ENCODE measurements at places on chromosomes 11 and 22.
A peak's percentile ranks its signal among the peaks of the same experiment; 100 is the strongest.

DNA sequence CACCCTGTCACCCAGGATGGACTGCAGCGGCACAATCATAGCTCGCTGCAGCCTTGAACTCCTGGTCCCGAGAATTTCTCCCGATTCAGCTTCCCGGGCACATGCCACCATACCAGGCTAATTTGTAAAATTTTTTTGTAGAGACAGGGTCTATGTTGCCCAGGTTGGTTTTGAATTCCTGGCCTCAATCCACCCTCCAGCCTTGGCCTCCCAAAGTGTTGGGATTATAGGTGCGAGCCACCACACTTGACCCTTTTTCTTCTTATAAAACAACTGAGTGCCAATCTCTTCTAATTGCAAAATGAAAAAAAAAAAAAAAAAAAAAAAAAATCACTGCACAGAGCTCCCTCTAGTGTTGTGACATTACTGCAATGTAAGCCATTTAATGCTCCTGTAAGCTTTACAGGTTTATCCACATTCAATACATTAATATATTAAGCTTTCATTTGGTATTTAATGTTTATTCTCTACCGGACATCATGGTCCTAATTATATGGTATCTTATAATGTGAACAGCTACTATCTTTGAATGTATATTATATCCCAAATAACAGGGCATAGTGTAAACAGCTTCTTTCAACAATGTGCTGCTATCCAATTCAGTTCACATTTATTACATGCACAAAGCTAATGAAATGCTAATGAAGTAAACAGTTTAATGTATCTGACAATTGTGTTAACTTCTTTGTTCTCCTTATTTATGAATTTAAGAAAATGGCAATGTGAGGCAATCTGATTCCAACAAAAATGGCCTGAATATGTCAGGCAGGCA is 44.6 kb downstream of the COPB1 start:
- peak; percentile 39 for DNase-seq

DNA sequence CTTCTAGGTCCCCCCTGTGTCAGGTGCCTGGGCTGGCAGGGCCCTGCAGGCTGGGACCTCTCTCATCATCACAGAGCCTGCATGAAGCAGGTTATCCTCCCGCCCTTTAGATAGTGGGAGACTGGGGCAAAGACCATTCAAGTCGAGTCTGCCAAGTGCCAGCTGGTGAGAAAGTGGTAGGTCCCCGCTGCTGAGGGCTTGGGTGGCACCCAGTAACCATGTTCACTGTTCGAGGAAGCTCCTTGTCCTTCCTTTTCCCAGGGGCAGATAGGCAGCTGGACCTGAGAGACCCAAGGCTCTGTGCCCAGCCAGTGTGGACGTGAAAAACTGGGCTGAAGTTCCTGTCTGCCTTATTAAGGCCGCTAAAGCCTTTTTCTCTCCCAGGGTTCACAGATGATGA is 1319.8 kb downstream of the TBC1D22A start:
- no peak for DNase-seq

GRCh38 chr22:17035246-17035645 is 27.2 kb upstream of the GAB4 start:
- DNase-seq = no peak

DNA sequence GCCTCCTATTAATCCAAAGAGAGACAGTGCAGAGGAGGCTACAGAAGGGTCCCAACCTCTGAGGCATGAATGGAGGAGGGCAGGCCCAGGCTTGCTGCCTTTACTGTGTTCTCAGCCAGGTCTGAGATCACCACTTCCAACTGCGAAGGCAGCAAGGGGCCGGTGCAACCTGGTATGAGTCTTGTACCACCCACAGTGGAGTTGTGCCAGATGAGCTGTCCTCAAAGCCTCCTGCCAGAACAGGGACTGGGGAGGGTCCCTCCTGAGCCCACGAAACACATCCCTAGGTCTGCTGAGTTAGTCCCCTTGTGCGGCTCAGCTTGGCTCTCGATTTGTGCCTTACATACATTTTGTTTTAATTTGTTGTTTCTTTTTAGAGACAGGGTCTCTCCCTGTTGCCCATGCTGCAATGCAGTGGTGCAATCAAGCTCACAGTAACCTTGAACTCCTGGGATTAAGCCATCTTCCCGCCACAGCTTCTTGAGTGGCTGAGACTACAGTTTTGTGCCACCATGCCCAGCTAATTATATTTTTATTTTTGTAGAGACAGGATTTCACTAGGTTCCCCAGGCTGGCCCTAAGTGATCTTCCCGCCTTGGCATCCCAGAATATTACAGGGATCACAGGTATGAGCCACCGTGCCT is 9.3 kb downstream of the MIF start:
- no peak for DNase-seq

Measured in brain (organoid and tissue), 16 donors.